ENCODE measurements at places on chromosomes 7 and 10.

- no peak for DNase-seq
Observed at GRCh38 chr7:138590154-138590553, 111.0 kb downstream of the SVOPL start.

GRCh38 chr7:147153571-147153970 lies 1037.0 kb downstream of the CNTNAP2 start:
- no peak for DNase-seq

GRCh38 chr7:28358423-28358868 lies 53.9 kb upstream of the CREB5 start:
- peak; percentile 82 for DNase-seq

DNA sequence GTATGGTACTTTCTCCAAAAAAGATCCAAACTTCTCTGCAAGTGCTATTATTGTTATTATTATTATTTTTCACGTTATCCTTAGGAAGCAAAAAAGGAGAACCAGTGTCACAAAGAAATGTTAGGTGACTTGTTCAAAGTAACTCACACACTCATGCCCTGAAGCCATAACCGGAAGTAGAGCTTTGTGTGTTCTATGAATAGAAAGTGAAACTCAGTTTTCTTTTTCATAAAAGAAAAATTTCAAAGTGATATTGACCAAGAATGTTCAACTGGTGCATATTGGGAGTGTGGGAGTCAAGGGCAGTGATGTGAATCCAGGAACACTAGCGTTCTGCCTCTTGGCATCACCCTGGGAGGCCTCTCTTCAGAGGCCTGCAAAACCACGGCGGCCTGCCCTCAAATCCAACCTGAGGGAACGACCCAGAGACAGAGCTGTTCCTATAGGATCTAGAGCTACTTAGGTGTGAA lies 106.1 kb downstream of the PRKCQ start:
- no peak for DNase-seq

- DNase-seq = no peak
Observed at GRCh38 chr7:91181949-91182348, 82.3 kb upstream of the FZD1 start.

DNA sequence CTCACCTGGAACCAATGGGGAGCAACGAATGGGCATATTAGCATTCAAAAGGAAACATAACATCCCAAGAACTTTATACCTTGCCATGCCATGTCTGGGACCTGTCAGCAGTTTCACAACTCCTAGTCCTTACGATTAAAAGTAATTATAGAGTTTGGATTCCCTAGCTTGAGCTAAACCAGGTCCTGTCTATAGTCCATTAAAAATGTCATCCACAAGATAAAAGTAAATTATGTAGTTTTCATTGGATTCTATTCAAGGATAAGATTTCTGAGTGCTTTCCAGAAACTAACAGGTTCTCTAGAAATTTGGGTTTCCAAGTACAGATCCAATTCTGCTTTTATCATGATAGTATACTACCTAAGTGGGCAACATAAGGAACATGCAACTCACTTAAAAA lies 163.6 kb upstream of the PTN start:
- DNase-seq = no peak

GRCh38 chr10:114061148-114061547 lies 17.5 kb downstream of the ADRB1 start:
- DNase-seq = no peak

- DNase-seq = no peak
Observed at GRCh38 chr10:76408646-76409045, 977.2 kb downstream of the LRMDA start.

DNA sequence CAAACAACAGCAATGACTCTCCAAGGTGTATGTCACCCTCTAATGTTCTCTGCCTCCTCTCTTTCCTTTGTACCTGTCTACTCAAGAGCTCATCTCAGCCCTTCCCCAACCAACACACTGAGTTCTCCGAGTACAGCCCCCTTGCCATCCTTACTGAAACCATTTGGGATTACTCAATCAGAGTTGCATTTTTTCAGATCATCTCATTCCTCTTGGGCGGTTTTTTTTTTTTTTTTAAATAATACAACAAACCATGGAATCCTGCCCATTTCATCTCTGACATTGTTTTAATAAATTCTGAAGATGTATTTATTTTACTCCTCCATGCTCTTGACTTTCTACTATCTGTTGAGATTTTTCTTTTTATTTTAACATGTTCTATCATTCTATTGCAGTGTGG lies 4.2 kb upstream of the CREB3L2 start:
- no peak for DNase-seq

DNA sequence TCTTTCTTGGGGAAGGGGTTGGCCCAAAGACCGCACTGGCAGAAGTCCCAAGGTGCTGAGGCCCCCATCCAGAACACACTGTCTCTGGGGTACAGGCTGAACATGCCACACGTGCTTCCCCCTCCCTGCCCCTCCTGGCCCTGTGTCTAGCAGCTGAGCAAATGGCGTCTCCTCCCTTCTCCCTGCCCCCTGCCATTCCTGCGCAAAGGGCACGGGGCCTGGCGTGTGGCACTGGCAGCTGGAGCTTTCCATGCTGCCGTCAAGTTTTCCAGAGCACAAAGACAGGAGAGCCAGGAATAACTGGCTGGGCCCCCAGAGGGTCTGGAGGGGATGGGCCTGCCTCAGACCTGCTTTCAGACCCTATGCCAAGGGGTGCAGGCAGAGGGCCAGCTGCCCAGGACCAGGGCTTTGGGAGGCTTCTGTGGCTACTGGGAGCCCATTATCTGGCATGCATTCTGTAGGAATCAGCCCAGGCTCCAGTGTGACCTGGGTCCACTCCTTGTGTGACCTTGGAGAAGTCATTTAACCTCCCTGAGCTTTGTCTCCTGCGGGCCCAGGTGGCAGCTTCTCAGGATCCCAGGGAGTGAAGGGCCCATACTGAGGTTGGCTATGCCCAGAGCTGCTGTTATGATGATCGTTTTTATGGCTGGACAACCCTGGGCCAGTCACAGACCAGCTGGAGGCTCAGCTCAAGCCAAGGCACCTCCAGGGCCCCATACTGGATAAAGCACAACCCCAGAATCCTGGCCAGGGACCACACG lies 710 bp upstream of the LDB3 start:
- DNase-seq = no peak

- DNase-seq = no peak
Observed at GRCh38 chr7:23964715-23965114, 254.7 kb downstream of the STK31 start.

DNA sequence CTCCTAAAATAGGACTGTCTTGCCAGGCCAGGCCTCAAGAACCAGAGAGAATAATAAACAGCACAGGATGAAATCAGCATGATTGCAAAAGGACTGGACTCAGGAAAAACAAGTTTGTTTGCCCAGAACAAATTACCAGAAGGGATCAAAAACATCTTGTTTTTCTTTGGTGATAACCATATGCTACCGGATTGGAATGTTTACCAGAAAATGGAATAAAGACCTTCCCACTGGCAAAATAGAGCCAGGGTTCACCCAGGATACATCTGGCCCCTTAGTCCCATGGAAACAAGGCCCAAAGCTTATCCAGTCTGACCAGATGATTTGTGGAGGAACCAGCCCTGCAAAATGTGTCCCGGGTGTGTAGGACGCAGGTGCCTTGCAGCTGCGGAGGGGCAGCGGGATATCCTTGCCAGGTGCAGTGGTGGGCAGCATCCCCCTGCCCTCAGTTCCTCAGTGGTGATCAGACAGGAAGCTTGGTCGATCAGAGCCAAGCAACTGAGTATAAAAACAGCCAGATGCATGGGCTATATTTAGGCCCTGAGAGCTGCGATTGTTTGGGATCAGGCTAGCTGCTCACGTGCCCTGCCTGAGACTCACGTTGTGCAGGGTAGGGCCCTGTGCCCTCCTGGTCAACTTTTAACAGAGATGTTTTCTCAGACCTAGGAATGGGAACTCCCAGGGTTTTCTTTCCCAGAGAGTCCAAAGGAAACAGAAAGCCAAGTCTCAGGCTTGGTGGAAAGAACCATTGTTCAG lies 4.6 kb upstream of the ZNF22 start:
- no peak for DNase-seq

DNA sequence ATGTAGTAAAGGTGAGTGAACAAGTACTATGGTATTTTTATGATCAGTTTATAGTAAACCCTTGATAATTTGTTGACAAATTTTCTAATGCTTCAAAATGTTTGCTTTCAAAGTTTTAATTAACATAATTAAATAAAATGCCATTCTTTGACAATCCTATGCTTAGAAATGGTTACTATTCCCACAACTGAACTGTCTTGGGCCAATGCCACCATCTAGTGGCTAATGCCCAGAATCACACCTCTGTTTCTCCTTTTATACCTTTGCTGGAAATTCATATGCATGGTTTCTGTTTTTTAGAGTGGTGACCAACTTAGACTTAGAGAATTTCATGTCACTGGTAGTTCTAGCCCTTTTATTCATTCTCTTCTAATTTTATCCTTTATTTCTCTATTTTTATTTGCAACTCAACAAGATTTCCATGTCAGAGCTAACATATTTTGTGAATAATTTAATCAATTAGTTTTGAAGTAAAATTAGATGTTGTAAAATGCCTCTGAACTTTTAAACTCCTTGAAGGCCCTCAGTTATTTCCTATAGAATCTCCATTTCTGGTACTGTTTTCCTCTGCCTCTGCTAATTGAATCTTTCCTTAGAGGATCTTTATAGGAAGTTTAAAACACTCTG lies 31.1 kb downstream of the PCGF5 start:
- DNase-seq = no peak

DNA sequence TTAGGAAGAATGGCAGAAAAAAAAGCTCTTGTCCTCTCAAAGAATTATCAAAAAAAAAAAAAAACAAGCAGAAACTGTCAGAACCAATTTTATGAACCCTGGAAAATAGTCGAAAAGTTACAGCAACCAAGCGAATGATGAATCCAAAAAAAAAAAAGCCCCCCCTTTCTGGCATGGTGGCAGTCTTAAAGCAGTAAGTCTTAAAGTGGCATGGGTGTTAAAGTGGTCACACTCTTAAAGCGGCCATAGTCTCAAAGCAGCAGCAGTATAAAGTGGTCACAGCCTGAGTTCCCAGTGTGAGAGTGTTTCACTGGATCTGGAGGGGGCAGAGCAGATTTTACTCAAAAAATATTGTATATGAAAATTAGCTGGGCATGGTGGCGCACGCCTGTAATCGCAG lies 96.8 kb upstream of the RAB18 start:
- DNase-seq = no peak

DNA sequence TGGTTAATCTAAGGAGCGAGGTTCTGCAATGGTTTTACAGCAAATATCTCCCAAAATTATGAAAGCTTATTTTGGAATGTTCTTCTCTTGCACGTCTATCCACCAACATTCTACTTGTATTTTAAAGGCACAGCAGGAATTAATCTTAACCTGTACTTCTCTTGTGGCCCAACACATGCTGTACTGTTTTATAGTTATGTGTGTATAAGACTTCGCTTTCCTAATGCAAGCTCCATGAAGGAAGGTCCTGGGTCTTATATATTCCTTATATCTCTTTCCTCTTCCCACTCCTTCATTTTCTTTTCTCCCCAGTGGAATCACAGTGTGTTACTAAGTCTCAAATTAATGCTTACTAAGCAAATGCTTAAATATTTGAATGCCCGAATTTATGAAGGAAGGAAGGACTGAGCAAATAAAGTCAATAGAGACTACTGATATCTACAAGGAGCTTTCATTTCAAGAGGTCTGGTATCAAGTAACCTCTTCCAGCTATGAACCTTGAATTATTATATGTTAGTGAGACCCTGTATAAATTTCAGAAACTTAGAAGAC lies 14.0 kb downstream of the TMEM26 start:
- DNase-seq = no peak

- no peak for DNase-seq
Observed at GRCh38 chr7:117616694-117617093, 136.9 kb downstream of the CFTR start.

DNA sequence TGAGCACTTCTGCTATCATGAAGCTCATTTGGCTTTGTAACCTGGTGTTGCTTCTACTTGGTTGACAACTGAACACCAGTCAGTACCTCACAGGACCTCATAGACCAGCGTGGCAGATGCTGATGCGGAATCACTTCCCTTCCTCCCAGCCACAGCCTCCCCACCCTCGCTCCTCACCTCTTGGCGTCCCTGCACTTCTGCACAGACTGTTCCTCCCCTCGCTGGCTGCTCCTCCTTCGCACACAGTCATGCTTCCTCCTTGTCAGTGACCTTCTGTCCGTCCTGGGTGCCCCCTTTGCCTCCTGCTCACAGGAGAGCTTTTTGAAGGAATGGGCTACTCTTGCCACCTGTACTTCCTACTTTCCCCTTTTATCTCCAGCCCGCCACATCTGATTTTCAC lies 61.4 kb upstream of the CTBP2 start:
- no peak for DNase-seq

DNA sequence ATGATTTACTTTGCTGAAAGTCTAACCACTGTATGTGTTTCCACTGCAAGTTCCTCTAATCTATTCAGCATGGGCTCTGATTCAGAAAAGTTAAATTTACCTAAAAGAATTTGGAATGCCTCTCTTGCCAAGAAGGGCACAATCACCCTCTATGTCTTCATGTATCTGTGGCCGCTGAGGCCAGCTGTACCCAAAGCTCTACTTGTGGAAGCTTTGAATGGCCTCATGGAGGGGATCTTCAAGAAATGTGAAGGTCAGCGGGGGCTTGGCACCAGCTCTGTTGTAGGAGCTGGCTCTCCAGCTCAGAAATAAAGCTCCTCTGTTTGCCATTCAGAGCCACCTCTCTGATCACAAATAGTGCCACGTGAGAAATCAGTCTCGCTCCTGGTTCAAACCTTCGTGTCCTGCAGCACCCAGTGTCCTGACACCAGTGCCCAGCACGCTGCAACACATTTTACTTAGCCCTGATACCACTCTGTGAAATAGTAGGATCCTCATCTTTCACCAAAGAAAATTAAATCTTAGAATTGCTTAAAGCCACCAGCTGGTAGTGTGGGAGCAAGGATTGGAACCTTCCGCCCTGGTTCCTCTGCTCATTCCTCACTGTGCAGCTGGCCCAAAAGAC lies 61.1 kb downstream of the PKD1L1 start:
- DNase-seq = no peak

DNA sequence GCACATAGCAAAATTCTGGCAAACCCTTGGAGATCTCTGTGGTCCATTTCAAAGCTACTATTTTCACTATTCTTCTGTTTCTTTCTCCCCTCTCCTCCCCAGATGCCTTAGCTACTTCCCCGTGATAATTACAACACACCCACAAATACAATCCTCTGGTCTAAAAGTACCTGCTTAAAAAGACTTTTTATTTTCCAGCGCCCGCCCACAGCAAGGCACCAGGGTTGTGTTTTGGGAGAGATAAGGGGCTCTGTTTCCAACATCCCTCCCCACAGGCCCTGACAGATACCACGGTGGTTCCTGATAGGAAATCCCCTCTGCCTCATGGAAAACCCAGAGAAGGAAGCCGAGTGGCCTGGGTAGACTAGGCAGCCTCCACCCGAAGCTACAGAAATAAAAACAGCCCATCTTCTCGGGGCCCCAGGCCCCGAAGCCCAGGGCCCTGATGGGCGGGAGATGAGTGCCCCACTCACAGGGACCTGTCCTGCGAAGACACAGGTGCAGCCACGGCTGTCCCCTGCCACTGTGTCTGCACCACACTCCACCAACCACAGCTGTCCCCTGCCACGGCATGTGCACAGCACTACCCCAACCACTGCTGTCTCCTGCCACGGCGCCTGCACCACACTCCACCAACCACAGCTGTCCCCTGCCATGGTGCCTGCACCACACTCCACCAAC lies 19.7 kb downstream of the CALML5 start:
- no peak for DNase-seq
